ENCODE measurements at places on chromosomes 3 and 15.

GRCh38 chr15:43214169-43214568, 6.6 kb downstream of the EPB42 start:
- DNase-seq, result no peak

- DNase-seq, result no peak
Measured at GRCh38 chr15:72117486-72118016, 399 bp downstream of the MYO9A start.

GRCh38 chr15:39909007-39909406, 11.1 kb downstream of the GPR176 start:
- DNase-seq, result no peak

GRCh38 chr3:158683230-158683962, 10.9 kb upstream of the LXN start:
- DNase-seq, result no peak

DNA sequence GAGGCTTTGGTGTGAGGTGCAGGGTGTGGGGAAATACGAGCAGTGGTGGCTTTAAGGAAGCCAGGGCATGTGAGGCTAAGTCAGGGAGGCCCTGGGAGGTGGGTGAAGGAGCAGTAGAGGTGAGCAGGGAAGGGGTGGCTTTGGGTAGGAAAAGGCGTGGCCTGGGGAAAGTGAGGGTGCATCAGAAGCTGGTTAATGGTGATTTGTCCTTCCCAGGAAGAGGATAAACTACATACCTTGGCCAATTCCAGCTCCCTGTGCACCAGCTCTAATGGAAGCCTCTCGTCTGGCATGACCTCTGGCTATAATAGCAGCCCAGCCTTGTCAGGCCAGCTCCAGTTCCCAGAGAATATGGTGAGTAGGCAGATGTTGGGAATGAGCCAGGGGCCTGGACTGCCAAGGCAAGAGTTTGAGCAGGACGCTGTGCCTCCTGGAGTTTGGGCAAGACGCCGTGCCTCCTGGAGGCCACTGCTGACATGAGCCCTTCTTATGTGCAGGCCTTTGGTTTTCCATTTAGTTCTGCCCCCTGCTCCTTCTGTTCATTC, 41.3 kb downstream of the CDAN1 start:
- peak; percentile 5 for DNase-seq

DNA sequence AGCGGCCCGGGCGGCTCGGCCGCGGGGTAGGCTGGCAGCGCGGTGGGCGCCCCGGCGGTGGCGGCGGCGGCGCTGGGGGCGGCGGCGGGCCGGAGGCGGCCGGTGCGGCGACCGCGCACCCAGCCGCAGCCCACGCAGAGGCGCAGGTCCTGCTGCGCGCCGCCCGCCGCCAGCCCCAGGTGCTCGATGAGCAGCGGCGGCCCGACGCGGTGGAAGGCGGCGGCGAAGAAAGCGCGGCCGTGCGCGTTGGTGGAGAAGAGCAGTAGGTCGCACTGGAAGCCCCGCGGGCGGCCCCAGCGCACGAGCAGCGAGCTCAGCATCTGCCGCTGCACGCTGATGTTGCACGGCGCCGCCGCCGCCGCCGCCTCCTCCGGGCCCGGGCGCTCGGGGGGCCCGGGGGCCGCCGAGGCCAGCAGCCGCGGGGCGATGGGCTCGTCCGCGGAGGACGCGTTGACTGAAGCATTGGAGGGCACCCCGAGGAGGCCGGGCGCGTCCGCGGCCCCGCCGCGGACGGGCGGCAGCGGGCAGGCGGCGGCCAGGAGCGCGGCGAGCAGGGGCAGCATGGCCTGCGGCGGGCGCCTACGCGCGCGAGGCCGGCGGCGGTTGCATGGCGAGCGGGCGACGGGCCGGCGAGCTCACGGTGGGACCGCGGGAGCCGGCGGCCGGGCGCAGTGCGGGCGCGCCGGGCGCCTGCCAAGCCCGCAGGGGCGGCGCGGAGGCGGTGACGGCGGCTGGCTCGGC, 452 bp downstream of the TMEM158 start:
- no peak for DNase-seq

GRCh38 chr15:75872403-75872990, 29.2 kb downstream of the UBE2Q2 start:
- DNase-seq, result no peak

DNA sequence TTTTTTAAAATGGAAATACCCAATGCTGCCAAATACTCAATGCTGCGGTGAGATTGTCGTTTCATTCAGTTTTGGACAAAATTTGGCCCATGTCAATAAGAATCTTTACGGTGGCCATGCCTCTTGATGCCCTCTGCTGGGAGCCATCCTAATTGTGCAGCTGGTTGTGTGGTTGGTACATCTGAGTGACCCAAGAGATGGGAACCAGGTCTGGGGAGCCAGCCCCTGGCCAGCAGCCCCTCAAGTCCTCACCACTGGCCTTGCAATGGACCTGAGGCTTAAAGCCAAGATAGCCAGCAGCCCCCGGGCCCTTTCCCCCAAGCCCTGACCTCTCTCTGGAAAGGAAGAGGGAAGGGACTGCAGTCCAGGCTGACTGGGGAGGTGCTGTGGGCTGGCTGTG, 36.4 kb upstream of the ESYT3 start:
- DNase-seq, result no peak

GRCh38 chr3:139933766-139934165, 1.2 kb upstream of the CLSTN2 start:
- no peak for DNase-seq

- DNase-seq, result no peak
Measured at GRCh38 chr3:154132777-154133375, 11.7 kb downstream of the ARHGEF26 start.

DNA sequence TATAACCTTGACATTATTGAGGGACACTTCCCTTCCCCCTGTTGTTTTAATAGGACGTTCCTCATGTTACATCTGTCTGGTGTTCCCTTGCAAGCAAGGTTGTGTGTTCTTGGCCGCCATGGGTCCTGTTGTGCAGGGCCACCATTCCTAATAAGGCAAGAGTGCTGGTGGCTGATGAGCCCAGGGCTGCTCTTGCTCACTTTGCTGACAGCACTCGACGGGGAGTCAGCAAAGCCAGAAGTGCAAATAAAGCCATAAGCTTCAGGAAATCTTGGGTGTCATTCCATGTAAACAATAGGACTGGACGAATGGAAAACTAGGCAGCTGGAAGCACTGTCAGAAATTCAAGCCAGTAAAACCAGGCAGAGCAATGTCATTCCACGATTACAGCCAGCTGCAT, 75.8 kb downstream of the SQOR start:
- no peak for DNase-seq

GRCh38 chr15:68328964-68329363, 51.4 kb downstream of the FEM1B start:
- DNase-seq, result no peak

DNA sequence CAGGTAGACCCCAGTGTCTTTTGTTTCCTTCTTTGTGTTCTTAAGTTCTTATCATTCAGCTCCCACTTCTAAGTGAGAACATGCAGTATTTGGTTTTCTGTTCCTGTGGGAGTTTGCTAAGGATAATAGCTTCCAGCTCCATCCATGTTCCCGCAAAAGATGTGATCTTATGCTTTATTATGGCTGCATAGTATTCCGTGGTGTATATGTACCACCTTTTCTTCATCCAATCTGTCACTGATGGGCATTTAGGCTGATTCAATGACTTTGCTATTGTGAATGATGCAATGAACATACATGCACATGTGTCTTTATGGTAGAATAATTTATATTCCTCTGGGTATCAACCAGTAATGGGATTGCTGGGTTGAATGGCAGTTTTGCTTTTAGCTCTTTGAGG, 24.4 kb downstream of the MCCC1 start:
- DNase-seq, result no peak

- DNase-seq, result no peak
Measured at GRCh38 chr15:32649342-32649741, 7.8 kb downstream of the SCG5 start.

GRCh38 chr15:43903864-43904290, 77.1 kb downstream of the WDR76 start:
- DNase-seq, result no peak

DNA sequence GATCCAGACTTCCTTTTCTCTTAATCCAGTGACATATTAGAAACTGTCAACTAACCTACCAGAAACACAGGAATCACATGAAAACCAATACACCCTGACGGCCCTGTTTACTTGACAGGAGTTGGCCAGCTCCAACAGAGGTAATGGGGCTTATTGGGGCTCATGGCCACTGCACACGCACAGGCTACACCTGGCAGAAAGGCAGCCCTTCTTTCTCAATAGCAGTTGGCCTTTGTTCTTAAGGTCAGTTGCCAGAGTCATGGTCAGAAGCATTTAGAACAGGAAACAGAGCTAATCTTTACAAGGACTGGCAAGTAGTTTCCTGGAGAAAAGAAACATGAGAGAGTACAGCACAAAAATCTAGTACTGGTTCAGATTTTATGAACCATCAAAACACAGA, 181.8 kb downstream of the MAGI1 start:
- DNase-seq, result no peak

- no peak for DNase-seq
Measured at GRCh38 chr3:127735767-127736693, 63.3 kb downstream of the ABTB1 start.

DNA sequence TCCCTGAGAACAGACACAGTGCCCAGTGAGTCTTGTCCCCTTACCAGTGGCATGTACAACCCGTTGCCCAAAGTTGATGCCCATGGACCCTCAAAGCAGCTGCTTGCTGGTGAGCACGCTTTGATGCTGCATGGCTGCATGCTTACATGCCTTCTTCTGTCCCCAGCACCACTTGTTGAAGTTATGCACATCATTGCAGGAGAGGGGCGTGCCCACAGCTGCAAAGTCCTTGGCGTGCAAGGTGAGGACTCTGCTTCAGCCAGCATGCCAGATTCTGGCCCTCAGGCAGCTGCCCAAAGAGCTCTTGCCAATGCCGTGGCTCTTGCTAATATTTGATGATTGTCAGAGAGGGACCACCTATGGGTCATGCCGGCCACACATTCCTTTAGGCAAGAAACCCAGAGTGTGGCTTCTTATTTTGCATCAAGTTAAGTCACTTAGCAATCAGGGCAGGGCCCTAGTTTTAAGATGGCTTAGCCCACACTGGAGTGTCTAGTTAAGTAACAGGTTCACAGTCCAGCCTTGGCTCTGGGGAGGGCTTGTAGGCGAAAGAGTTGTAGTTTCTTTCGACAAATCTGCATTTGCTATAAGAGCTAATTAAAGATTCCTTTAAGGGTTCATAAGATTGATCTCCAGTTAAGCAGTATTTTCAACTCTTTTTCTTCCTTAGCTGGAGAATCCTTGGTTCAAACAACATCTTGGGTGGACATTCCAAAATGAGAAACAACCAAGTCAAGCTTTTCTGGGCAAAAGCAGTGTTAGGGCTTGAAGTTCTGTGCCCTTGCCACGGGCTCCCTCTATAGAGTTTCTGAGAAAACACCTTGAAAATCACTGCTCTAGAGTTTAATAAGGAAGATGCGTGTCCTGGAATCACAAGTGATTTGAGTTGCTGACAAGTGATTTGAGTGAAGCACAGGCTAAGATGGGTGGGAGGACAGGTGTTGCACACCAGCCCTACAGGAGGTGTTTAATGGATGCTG, 128.6 kb downstream of the SLCO3A1 start:
- DNase-seq, result no peak

DNA sequence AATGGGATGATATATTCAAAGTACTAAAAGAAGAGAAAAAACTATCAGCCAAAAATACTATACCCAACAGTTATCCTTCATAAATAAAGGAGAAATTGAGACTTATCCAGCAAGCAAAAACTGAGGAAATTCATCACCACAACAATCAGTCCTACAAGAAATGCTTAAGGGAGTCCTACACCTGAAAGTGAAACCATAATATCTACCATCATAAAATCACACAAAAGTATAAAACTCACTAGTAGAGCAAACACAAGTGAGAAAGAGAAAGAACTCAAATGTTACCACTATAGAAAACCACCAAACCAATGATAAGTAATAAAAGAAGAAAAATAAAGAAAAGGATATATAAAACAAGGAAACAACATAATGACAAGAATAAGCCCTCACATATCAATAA, 103.6 kb upstream of the NEO1 start:
- DNase-seq, result no peak

DNA sequence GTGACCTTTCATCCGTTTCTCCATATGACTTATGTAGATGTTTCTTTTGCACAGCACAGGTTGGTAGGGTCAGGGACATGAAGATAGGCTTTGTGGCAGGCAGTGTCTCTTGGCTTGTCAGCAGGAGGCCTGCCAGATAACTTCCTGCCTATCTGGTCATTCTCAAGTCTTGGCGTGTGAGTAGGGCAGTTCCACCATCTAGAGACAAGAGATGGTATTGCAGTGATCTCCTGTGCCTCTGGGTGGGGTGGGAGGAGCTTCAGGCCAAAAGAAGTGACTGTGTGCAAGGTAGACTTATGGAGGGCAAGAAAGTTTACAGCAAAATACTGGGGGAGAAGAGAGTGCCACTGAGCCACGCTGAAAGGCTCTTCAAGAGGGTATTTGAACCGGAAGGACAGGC, 11.0 kb downstream of the TEX264 start:
- DNase-seq, result peak; percentile 14

DNA sequence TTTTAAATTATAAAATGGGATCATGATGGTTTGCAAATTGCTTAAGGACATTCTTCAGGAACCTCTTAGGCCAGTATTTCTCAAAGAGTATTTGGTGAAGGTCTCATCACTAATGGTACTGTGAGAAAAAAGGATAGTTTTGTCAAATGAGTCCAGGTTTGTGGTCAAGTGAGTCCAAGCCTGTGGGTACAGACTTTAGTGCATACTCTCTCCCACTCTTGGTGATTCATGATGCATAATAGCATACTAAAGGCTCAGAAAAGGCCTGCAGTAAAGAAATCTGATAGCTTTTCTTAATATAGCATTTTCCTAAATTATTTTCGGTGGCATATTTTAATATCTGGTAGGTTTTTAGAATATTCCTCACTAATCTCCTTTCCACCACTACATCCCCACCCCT, 20.0 kb downstream of the BOC start:
- DNase-seq, result no peak

- DNase-seq, result no peak
Measured at GRCh38 chr3:139396707-139397106, 7.3 kb upstream of the COPB2 start.

GRCh38 chr3:175127075-175127662, 268.0 kb downstream of the NAALADL2 start:
- DNase-seq, result no peak

- no peak for DNase-seq
Measured at GRCh38 chr15:41096178-41096577, 19.9 kb downstream of the INO80 start.

- DNase-seq, result no peak
Measured at GRCh38 chr15:48016865-48017264, 103.9 kb upstream of the SLC24A5 start.

DNA sequence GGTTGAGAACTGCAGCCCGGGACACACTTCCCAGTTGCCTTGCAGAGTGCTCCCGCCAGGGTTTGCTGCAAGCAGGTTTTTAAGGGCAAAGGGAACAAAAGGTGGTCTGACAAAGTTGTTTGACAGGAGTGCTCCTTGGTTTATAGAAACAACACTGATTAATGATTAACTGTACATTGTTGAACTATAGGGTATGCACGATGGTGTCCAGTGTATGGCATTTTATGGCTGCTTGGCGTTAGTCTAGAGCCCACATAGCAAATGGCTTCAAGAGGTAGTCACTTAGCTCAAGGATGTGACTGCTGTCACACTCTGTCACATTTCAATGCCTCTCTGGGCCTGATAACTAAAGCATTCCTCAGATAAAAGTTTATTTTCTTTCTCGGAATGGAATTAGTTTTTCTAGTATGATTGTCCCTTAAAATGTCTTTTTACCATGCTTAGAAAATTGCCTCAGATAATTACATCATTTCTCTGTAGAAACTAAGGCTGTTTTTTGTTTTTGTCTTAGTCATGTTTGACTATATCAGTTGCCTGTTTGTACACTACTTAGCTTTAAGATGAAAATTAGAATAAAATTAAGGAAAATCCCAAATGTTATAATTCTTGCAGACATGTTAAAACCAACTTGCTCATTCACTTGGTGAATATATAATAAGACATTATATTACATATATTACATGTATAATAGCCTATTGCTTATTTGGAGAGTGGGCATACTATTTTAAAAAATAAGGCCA, 61.3 kb upstream of the GATM start:
- no peak for DNase-seq
